ENCODE measurements at places on chromosomes 2 and 18.
A peak's percentile ranks its signal among the peaks of the same experiment; 100 is the strongest.

- DNase-seq, result peak; percentile 87
Measured at GRCh38 chr2:160156665-160157064, 43.4 kb downstream of the ITGB6 start.

- no peak for DNase-seq
Measured at GRCh38 chr2:179790235-179791217, 70.9 kb downstream of the ZNF385B start.

- DNase-seq, result no peak
Measured at GRCh38 chr2:217714287-217714751, 288.5 kb downstream of the TNS1 start.

DNA sequence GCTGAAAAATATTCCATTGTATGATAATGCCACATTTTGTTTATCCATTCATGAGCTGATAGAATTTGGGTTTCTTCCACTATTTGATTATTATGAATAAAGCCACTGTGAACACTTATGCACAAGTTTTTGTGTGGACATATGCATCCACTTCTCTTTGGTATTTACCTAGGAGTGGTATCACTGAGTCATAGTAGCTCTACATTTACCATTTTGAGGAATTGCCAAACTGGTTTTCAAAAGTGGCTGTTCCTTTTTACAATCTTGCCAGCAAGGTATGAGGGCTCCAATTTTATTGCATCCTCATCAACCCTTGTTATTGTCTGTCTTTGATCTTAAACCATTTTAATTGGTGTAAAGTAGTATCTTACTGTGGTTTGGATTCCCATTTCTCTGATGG lies 13.3 kb upstream of the EHBP1 start:
- DNase-seq, result no peak

DNA sequence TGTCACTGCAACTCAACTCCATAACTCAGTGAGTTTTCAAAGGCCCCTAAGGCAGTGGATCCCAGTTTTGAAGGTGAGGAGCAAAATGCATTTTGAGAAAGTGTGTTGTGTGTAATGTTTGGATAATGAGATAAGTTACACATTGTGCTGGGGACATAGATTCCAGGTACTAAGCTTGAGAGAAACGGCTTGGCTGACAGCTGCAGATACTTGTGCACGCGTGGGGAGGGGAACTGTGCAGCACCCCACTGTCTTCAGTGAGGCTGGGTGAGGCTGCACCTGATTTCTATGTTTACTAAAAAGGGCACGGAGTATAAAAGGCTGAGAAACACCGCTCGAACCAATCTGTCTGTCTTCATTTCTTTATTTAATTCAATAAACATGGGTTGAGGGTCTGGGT lies 254.0 kb upstream of the COPS8 start:
- DNase-seq, result no peak

DNA sequence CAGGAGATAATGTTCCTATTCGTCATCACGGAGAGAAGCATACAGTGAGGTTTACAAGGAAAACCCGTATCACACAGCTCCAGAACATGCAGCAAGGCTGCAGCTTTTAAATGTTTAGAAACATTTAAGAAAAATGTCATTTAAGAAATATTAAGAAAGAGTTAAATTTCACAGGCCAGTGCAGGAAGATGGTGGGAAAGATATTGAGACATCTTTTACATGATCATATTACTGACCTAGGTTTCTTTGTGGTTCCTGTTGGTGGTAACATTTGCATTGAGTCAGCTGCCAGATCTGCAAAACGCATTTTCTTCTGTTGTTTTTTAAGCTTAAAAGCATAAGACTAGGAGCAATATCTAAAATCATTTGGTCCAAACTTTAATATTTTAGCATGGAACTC lies 44.9 kb downstream of the CPO start:
- peak; percentile 81 for DNase-seq

GRCh38 chr2:182248362-182248761 lies 178.5 kb downstream of the PDE1A start:
- no peak for DNase-seq

DNA sequence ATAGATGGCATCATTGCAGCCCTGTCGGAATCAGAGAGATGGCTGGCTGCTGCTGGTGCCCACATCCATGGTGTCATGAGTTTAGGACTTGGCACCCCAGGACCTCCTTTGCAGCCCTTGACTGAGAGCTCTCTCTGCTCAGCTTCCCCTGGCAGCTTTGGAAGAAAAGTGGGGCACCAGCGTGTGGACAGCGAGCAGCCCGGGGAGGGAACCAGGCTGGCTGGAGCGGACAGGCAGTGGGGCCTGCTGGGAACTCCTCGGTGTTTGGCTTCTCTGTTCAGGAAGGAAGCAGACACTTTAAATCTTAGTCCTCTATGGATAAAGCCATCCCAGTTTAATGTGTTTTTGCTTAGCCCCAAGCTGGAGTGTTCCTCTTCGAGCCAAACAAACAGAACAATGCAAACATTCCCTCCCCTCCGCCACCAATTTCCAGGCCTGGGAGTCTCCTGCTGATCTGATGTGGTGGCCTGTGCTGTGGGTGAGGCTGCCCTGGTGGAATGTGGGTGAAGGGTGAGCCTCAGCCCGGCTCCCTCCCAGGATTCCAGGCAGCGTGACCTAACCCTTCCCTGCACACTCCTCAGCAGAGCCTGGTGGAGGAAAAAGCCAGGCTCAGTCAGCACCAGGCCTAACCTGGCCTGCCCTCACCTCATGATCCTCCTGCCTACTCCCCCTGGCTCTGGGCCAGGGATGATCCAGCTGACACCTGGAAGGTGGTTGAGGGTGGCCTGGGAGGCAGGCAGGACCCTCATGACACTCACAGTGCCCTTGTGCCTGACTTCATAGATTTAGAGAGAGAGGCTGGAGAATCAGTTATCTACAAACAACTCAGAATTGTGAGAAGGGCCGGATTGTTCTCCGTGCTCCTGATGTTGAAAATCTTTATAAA lies 21.6 kb upstream of the ITGB6 start:
- peak; percentile 84 for DNase-seq

DNA sequence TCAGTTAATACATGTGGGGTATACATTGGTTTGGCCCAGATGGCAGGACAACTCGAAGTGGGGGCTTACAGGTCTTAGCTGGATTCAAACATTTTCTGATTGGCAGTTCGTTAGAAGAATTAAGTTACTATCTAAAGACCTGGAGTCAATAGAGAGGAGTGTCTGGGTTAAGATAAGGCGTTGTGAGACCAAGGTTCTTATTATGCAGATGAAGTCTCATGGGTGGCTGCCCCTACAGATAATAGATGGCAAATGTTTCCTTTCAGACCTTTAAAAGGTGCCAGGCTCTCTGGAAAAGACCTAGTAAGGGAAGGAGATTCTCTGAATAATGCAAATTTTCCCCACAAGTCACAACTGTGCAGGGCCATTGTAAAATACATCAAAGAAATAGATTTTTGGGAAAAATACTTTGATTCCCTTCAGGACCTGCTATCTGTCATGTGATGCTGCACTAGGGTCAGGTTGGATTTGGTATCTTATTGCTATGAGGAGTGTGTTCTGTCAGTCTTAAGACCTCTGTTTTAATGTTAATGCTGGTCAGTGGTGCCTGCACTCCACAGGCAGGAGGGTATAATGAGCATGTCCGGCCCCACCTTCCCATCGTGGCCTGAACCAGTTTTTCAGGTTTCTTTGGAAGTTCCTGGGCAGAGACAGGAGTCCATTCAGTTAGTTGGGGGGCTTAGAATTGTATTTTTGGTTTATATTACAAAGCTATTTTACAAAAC lies 14.3 kb upstream of the MC5R start:
- DNase-seq, result no peak

DNA sequence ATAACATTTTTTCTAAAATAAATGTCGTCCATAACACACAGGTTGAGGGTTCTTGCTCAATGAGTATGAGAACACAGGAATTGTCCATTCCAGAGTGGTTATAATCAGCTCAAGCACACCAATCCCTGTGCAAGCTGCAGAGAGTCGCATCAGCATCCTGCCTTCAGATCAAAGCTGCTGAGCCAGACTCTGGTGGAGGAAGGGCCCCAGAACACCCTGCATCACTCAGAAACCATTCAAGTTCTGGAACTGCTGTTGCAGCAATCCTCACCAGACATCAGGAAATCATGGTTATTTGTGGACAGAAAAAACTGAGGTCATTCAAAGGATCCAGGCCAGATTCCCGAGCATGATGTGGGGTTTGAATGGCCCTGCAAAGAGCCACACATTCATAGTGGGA lies 44.5 kb downstream of the DNER start:
- DNase-seq, result no peak

DNA sequence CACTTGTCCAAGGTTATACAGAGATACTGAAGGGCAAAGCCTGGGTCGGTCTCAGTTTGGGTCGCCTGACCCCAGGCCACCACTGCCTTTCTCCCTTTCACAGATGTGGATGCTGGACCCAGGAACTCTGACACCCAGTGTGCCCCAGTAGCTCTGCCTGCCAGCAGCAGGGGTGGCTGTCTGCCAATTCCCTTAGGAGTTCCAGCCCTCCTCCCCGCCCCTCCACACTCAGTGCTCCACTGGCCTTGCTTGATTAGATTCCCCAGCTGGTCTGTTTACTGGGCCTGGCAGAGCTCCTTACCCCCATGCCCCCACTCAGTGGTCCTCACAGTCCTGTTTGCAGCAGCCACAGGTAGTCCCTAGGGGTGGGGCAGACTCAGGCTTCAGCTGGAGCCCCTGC lies 75.5 kb downstream of the NPAS2 start:
- DNase-seq, result no peak

- DNase-seq, result no peak
Measured at GRCh38 chr18:9949315-9949714, 35.5 kb downstream of the VAPA start.

- DNase-seq, result no peak
Measured at GRCh38 chr2:239292959-239293774, 107.7 kb downstream of the HDAC4 start.

GRCh38 chr2:205511641-205512040 lies 170.7 kb upstream of the NRP2 start:
- DNase-seq, result no peak

- DNase-seq, result no peak
Measured at GRCh38 chr2:51758081-51758480, 726.1 kb upstream of the NRXN1 start.

DNA sequence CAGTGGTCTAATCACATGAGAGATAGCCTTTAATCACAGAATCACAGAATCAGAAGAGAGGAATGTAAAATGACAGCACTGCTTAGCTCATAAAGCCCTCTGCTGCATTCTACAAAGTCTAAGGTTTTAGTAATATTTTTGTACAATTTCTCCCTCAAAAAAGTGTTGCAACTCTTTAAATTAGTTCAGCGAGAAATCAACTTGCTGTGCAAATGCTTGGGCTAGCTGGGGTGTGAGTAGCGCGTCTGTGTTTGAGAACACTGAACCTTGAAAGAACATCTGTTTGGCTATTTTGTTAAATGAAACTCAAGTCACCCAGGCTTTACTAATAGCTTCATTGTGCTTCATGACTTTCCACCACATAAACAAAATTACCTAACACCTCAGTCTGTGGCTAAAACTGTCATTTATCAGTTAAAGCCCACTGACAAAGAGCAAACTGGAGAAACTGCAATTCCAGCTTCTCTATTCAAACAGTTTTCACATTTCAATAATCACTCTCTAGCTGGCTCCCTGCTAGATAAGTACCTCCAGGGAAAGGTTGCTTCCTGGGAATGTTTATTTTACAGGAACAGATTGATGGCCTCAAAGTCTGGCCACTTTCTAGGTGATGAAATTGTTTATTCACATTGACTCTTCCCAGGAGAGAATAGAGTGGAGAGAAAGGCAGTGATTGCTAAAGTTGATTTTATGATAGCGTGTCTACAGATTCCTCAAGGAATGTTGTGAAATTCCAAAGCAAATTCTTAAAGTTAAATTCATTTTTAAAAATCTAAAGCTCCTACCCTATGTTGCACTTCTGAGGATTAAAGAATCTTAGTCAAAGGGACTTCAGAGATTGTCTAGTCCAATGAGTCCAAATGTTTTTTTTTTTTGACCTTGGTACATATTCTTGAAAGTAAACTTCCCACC lies 36.0 kb upstream of the STAT1 start:
- peak; percentile 86 for DNase-seq

- DNase-seq, result no peak
Measured at GRCh38 chr2:119425119-119425405, 6.6 kb upstream of the TMEM37 start.

Data from HCEC 1CT (cell line).